Stimulated activated CD4-positive, alpha-beta T cell treated with anti-CD3 and anti-CD28 coated beads, TNF-alpha, amount 100 ng/mL, for 1 hour (primary cell): ENCODE measurements at places on chromosomes 16 and 17.
A peak's percentile ranks its signal among the peaks of the same experiment; 100 is the strongest.

DNA sequence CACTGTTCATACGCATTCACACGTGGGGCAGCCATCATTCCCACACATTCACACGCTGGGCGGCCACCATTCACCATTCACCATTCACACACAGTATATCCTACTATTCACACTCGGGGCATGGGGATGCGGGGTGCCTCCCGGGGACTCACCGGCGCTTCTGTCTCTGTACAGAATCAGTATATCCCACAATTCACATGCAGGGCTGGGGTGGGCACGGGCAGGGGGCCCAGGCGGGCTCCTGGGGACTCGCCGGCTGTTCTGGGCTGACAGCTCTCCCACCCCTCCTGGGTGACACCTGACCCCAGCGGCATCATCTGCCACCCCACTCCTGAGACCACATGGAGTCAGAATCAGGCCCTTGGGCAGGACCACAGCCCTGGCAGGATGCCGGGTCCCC is 9.6 kb downstream of the NME3 start:
- DNase-seq: no peak

DNA sequence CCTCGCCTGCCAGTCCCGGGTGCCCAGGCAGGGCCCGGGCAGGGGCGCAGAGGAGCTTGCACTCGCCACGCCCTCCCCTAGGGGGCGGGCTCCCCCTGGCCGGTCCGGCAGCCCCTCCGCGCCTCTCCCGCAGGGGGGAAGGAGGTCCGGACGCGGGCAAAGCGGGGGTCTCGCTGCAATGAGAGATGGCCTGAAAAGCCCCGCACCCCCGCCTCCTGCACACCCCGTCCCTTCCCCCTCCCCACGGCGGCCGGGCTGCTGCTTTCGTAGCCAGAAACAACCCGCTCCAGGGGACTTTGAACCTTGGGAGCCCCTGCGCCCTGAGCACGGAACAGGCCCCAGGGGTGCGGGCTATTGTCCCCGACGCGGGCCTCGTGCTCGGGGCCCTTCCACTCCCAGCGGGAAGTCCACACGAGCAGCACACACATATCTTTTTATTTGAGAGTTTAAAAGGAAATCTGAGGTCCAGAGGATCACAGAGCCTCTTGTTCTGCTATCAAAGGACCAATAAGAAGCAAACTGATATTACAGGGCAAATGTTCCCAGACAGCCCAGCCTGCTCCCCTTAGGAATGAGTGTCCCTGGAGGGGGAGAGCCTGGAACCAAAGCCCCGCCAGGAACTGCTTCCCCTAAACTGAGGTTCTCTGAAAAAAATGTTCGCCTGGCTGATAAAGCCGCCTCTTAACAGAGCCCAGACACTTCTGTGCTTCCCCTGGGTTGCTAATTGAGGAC is 5.8 kb upstream of the CBX4 start:
- DNase-seq: no peak

- no peak for DNase-seq
Observed at GRCh38 chr16:19254611-19255010, 30.9 kb upstream of the CLEC19A start.

- DNase-seq: peak; percentile 10
Observed at GRCh38 chr16:87203060-87203656, 114.0 kb downstream of the C16orf95 start.

GRCh38 chr16:58317608-58318152 is 22.9 kb upstream of the PRSS54 start:
- DNase-seq: no peak

- no peak for DNase-seq
Observed at GRCh38 chr17:1697681-1698080, 12.5 kb downstream of the TLCD2 start.

- DNase-seq: no peak
Observed at GRCh38 chr17:4652997-4653396, 11.5 kb upstream of the ALOX15 start.

- DNase-seq: no peak
Observed at GRCh38 chr17:58412961-58413586, 4.3 kb downstream of the RNF43 start.

GRCh38 chr16:89847051-89847939 is 19.0 kb downstream of the SPIRE2 start:
- DNase-seq: no peak

DNA sequence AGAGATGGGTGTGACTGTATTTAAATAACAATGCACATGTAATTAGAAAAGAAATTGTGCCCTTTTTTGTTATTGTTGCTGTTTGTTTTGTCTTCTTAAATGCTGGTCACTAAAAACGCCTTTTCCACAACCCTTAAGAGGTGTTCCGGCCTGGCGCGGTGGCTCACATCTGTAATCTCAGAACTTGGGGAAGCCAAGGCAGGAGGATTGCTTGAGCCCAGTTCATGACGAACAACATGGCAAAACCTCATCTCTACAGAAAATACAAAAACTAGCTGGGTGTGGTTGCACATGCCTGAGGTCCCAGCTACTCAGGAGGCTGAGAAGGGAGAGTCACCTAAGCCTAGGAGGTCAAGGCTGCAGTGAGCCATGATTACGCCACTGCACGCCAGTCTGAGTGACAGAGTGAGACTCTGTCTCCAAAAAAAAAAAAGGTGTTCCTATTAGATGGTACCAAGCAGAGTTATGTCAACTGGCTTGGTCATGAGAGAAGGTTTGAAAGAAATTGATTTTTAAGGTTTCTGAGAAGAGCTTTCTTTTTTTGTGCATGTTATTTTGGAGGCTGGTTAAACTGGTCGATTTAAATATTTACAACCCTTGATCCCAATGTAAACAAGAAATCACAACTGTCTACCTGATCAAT is 23.5 kb upstream of the RFFL start:
- no peak for DNase-seq

DNA sequence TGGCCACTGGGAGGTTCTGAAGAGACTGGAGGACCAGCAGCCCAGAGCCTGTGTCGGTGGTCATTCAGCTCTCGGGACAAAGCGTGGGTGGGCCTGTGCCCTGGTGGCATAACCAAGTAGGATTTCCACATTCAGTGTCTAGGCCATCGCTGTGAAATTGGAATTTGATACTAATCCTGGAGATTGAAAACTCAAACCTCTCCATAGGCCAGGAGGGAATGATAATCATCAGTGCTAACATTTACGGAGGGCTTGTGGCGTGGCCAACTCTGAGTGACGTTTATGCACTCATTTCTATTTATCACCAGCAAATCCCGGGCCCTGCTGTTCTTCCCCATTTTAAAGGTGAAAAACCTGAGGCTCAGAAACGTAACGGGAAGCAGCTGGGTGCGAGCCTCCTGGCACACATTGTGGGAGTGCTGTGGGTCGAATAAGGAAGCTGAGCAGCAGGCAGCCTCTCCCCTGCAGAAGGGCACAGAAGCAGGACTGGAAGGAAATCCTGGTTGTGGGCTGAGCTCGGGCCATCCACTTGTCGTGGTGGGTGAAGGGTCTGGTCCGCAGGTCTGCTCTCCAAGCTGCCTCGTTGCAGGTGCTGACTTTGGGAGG is 33.1 kb downstream of the RAI1 start:
- no peak for DNase-seq

- no peak for DNase-seq
Observed at GRCh38 chr17:43395165-43395564, 3.6 kb upstream of the ARL4D start.

DNA sequence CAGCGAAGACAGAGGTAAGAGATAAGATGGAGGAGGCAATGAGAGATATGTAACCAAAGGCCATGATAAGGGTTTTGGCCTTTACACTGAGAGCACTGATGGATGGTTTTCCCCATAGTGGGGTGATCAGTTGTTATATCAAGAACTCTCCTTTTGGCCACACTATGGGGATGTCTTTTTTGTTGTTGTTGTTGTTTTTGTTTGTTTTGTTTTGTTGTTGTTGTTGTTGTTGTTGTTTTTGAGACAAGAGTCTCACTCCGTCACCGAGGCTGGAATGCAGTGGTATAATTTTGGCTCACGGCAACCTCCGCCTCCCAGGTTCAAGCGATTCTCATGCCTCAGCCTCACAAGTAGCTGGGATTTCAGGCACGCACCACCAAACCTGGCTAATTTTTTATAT is 244.8 kb upstream of the DYNLRB2 start:
- no peak for DNase-seq

DNA sequence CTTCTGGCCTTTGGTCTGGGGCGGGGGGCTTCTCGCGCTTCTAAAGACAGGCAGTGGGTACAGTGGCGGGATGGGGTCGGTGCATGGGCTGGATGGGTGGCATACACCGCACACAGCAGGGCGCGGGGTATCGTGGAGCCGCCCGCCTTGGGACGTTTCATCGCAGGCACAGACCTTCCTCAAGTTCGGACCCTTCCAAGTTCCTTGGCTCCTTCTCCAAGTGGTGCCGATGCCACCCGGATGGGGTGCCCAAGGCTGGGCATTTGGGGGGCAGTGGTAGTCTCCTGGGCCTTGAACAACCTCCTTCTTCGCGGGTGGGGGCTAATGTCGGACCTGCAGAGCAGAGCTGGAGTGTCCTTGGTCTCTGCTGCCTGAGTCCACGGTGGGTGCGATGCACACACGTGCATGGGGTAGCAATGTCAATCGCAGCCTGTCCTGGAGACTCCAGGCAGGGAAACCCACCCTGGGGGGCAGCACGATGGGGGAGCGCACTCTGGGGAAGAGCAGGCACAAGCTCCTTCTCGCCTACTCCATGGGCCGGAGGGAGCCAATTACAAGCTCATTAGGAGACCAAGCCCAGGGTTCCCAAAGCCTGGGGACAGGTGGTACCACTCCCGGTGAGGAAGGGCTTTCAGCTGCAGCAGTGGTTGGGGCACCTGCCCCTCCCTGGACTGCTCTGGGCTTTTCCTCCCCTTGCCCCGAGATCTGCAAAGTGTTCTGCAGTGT is 686 bp upstream of the MTSS2 start:
- DNase-seq: no peak

DNA sequence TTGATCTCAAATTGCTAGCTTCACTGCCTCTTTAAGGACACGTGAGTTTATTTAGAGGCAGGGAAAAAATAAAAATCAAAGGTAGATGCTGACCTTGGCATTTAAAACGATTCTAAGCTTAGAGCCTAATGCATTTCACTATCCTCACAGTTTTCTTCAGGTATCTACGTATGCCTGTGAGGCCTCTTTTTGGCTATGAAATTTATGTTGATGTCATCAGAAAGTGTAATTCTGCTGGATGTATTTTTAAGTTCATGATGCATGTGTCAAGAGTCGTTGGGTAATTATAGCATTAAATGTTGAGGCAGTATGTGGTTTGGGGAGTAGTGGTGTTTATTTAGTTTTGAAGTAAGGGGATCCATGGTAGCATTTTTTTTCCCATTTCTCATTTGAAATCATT is 4.2 kb upstream of the KRTAP3-2 start:
- DNase-seq: no peak

- peak; percentile 36 for DNase-seq
Observed at GRCh38 chr17:17663160-17664063, 17.8 kb upstream of the RAI1 start.

- peak; percentile 73 for DNase-seq
Observed at GRCh38 chr17:28371245-28372202, at the start of gene SARM1. Gene SARM1 (plus strand): TSS chr17:28371694. CDS start chr17:28372033, 339 bp downstream.

- DNase-seq: no peak
Observed at GRCh38 chr16:58290861-58291260, 4.0 kb downstream of the PRSS54 start.

- DNase-seq: no peak
Observed at GRCh38 chr16:89409161-89409711, 81.1 kb downstream of the ANKRD11 start.

- no peak for DNase-seq
Observed at GRCh38 chr17:921161-921560, 58.4 kb downstream of the NXN start.

DNA sequence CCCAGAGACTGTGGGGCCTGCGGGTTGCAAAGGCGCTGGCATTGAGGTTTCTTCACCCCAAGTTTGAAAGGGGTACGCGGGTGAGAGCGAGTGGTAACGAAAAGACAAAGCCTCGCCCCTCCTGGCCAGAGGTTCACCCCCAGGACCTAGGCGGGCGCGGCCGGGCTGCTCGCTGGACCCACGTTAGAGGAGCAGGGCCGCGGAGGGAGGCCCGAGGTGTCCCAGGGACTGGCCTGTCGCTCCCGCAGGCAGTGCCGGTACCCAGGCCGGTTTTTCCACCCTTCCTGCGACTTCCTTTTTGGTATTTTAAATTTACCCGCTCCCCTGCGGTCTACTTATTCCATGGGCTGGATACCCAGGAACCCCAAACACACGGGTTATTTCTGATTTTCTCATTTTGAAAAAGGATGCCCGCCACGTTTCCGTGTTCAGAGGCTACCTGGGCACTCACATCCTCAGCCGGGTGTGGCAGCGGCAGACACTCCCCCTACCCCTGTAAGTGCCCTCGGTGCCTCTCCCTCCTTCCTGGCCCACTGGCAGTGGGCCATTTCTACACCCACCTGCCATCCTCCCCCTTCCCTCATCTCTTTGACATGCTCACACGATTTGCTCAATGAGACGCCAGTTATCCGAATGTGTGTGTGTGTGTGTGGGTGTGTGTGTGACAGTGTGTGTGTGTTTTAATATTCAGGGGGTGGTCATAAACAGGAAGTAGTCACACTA is 1.6 kb upstream of the FOXL1 start:
- no peak for DNase-seq

DNA sequence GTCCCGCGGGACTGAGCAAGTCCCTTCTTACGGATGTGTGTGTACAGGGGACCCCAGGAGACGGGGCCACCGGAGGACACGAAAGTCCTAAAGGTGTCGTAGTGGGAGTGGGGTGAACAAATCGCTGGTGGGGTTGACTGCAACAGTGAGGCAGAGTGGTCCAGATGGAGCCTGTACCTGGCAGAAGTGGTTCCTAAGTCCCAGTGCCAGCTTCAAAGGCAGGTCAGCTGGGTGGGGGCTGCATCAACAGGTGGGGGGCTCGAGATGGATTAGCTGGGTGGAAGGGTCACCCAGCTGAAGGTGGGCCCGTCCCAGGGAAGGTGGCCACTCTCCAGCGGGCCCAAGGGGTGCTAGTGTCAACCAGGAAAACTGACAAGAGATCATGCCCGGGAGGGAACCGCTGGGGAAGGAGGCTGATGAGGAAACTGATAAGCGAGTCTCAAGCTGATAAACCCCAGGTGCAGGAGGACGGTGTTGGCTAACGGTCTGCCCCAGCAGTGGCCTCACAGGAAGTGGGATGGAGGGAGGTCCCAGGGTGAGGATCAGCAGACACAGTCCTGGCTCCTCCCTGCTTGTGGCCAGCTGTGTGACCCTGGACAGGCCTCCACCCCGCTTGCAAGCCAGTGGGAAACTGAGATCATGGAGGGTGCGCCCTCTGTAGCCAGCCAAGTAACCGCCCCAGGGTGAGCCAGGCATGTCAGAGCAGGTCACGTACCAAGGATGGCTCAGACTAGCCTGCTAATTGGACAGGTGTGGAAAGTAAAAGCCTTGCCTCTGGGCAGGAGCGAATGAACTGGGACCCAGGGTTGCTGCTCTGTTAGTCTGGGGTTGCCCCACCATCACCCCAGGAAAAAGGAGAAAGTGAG is 1.0 kb downstream of the ORAI3 start:
- DNase-seq: no peak

- DNase-seq: no peak
Observed at GRCh38 chr16:79838496-79839259, 238.1 kb upstream of the MAF start.

DNA sequence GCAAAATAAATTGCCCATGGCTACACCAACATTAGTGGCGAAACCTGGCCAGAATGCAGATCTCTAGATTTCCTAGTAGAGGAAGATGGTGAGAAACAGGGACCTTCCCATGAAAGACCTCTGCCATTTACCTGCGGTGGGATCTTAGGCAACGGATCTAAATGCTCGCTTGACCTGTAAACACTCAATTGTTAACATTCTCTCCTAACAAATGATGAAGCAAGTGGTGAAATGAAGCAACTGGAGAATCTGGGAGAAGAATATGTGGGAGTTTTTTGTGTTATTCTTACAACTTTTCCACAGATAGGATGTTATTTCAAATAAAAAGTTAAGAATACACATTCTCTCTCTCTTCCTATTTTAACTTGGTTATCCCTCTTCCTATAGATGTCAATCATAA is 56.6 kb downstream of the SMG6 start:
- no peak for DNase-seq

GRCh38 chr17:35655303-35655702 is 68.2 kb downstream of the AP2B1 start:
- DNase-seq: no peak
